ENCODE measurements at places on chromosomes 6 and 20.

DNA sequence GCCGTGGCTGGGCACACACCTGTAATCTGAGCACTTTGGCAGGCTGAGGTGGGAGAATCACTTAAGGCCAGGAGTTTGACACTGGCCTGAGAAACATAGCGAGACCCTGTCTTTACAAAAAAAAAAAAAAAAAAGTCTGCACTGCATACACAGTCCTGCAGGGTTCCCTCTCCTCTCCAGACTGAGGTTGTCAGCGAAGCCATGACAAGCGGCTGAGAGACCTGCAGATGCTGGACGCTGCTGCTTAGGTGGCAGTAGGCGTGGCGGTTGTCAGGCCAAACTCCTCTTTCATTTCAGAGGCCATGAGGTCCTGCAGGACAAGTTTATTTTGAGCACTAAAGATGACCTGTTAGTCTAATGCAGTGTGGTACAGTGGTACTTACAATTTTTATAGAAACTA lies 86.5 kb downstream of the FAM120B start:
- DNase-seq = no peak

GRCh38 chr6:29919506-29920445 lies 22.6 kb upstream of the HLA-A start:
- DNase-seq = no peak

DNA sequence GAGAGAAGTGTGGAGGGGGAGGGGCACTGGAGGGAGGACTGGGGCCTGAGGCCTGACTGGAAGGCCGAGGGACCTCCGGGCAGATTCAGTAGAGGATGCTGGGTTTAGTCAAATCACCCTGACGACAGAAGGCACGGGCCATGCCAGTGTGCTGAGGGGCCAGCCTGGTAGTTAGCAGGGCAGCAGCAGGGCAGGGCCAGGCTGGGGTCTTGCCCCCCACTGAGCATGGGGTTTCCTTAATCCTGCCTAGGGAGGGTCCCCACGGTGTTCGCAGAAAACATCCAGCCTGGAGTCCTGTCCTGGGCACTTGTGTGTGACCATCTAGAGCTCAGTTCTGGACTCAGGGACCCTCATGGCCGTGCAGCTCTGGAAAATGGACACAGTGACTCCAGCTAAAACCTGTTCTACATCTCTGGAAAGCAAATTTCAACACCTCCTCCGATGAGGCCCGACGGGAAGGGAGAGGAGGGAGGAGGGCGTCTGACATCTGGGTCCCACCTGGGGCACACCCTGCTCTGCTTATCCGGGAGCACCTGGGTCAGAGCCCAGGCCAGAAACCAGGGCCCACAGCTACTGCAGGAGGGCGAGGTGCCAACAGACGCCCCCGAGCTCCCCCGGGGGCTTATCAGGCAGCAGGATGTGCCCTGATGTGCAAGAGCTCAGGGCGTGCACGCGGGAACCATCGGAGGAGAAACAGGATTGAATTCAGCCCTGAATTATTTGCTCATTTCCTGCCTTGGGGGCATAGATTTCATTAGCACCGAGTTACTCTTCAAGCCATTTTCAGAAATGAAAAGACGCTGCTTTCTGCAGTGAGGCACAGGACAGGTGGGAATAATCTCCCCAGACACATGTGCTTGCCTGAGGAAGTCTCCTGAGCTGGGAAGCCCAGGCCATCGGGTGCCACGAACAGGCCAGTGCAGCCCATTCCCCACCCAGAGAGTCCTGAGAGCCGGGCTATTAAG lies 78.0 kb upstream of the MPC1 start:
- no peak for DNase-seq

DNA sequence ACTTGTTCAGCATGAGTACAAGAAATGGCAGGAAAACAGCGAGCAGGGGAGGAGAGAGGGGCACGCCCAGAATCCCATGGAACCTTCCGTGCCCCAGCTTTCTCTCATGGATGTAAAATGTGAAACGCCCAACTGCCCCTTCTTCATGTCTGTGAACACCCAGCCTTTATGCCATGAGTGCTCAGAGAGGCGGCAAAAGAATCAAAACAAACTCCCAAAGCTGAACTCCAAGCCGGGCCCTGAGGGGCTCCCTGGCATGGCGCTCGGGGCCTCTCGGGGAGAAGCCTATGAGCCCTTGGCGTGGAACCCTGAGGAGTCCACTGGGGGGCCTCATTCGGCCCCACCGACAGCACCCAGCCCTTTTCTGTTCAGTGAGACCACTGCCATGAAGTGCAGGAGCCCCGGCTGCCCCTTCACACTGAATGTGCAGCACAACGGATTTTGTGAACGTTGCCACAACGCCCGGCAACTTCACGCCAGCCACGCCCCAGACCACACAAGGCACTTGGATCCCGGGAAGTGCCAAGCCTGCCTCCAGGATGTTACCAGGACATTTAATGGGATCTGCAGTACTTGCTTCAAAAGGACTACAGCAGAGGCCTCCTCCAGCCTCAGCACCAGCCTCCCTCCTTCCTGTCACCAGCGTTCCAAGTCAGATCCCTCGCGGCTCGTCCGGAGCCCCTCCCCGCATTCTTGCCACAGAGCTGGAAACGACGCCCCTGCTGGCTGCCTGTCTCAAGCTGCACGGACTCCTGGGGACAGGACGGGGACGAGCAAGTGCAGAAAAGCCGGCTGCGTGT lies 11.6 kb downstream of the TNFAIP3 start:
- DNase-seq = no peak

DNA sequence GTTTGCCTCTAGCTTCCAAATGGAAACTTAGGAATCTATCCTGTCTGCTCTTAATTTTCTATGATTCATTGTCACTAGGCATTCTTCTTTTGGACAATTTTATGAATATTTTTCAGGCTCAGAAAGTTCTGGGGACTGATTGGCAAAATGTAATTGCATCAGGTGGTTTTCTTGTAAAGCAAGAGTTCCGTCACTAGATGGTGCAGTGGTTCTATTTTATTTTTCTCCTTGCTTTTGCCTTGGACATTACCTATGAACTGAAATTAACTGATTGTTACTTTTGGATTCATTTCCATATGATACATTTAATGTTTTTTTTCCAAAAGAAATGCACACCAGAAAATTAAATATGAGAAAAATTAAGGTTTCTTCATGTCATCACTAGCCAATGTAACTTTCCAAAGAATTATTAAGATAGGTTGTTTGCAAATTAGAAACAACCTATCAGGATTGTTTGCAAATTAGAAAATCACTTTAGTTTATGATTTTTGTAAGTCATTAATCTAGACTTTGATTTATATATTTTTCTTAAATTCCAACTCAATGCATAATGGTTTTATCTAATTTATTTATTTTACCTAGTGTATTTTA lies 48.0 kb downstream of the TMEM170B start:
- no peak for DNase-seq

- no peak for DNase-seq
Observed at GRCh38 chr6:104460738-104461483, 398.8 kb downstream of the HACE1 start.

DNA sequence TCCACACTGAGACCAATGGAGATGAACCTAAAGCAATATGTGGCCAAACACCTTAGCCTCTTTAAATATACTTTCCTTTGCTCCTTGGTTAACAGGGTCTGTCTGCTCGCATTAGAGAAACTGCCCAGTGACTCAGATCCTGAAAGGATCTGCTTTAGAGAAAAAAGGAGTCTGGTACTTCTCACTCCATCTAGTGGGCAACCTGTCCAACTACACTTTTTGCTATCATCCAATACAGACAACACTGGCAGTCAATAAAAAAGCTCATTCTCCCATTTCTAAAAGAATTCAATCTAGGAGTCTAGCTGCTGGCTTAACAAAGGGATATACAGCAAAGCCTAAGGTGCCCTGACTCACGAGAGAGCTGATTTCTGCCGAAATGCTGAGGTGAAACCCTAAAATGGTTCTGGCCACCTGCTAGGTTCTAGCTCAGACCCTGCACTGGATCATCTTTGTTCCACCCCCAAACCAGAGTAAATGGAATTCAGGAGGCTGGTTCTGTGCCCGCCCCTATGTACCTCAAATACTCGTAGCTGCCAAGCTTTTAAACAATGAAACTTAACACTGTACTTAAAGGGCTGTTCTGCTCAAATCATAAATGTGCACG lies 11.5 kb downstream of the GNL1 start:
- no peak for DNase-seq

GRCh38 chr6:90928051-90928450 lies 341.2 kb upstream of the MAP3K7 start:
- DNase-seq = no peak

DNA sequence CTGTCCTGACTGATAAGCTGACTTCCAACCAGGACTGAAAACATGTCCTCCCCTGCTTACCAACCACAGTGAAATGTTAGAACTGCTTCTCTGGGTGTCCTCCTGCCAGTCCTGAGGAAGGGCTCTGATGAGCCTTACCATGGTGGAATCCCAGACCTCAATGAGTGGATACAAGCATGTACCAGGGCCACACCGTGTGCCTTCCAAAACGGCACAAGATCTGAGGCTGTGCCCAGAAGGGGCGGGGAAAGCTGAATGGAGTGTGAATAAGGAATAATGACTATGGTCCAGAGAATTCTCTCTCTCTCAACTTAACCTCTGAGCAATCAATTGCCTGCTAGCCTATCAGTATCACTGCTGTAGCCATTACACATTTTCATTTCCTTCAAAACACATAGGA lies 51.7 kb downstream of the PDE10A start:
- DNase-seq = peak; percentile 33

DNA sequence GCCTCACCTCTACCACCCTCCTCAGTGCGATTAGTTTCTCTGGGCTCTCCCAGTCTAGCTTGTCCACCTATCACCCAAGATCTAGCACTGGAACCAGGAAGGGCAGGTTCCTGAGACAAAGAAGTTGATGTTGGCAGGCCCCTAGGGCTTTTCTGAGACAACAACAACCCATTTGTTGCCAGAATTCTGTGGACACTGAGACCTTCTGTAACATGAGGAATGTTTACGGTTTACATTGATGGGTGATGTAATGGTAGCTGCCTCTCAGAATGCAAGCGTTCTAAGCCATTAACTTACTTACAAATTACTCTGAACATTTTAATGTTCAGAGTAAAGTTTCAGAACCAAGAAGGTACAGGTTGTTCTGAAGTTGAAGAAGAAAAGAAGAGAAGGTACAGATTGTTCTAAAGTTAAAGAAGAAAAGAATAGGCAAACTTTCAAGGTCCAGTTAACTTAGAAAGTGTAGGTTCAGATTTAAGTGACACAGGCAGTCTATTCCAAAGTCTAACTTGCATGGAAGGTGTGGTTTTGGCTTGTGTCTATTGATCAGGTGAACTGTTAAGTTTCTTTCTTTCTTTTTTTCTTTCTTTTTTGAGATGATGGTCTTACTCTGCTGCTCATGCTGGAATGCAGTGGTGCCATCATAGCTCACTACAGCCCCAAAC lies 3.7 kb upstream of the MED23 start:
- no peak for DNase-seq

- no peak for DNase-seq
Observed at GRCh38 chr6:320351-321157, 28.3 kb downstream of the DUSP22 start.

GRCh38 chr6:43712579-43712978 lies 25.0 kb upstream of the MRPS18A start:
- DNase-seq = no peak

- DNase-seq = no peak
Observed at GRCh38 chr6:170445487-170445886, 107.6 kb downstream of the PSMB1 start.

- DNase-seq = no peak
Observed at GRCh38 chr6:87828044-87828443, 126.0 kb upstream of the AKIRIN2 start.

Data from substantia nigra (tissue), 51 donors.